NCI-H1436 (cell line): ENCODE measurements at places on chromosomes 3 and 15.

GRCh38 chr3:30730967-30731366 is 124.6 kb downstream of the TGFBR2 start:
- DNase-seq: no peak

DNA sequence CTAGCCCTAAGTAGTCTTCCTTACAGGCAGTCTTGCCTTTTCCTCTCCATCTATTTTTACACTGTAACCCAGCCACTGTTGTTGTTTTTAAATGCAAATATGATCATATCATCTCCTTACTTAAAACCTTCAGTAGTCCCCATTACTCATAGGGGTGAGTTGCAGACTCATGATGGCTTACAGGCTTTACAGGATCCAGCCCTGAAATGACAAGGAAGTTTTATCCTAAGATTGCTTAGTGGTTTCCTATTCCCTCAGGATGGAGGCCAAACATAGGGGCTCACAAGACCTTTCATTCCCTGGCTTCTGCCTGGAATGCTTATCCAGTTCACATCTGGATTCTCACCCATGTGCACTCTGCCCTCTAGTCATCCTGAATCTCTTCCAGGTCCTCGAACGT is 27.7 kb upstream of the PCOLCE2 start:
- no peak for DNase-seq

- no peak for DNase-seq
Observed at GRCh38 chr3:117398141-117398899, 688.7 kb downstream of the TUSC7 start.

- no peak for DNase-seq
Observed at GRCh38 chr15:94265009-94265408, 33.6 kb downstream of the MCTP2 start.

DNA sequence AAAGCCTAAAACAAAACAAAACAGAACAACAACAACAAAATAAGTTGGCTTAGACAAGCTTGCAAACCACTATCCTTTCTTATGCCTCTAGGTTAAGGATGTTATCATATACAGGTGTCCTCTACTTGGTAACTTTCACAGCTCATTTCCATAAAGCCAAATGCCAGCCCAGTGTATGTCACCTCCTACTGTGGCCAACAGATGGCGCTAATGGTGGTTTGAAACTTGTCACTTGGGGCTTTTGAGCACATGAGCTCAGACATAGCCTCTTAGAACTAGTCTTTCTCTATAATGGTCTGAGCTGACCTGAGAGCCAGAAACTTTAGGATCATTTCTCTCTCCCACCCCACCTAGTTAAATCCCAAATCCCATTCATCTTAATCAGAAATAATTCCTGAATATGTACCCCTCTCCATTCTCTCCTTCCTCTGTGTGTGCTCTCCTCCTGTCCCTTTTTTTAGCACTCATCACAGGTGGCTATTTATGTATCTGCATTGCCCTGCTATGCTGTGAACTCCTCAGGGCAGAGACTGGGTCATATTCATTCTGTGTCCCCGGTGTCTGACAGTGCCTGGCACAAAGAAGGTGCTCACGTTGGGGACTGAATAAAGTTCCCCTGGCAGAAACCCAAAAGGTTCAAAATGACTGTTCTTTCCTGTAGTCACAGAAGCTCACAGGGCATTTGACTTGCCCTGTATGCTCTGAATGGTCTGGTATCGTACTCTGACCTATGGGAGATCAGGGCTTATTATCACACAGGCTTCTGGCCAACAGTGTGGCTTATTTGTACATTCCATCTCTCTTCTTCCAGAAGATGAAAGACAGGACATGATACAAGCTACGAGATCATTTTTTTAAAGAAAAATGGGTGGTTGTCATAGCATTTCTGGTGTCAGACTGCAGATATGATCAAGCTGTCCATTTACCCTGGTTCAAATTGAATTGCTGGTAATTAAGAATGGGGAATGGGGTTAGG is 319.3 kb upstream of the AZI2 start:
- peak; percentile 35 for DNase-seq

DNA sequence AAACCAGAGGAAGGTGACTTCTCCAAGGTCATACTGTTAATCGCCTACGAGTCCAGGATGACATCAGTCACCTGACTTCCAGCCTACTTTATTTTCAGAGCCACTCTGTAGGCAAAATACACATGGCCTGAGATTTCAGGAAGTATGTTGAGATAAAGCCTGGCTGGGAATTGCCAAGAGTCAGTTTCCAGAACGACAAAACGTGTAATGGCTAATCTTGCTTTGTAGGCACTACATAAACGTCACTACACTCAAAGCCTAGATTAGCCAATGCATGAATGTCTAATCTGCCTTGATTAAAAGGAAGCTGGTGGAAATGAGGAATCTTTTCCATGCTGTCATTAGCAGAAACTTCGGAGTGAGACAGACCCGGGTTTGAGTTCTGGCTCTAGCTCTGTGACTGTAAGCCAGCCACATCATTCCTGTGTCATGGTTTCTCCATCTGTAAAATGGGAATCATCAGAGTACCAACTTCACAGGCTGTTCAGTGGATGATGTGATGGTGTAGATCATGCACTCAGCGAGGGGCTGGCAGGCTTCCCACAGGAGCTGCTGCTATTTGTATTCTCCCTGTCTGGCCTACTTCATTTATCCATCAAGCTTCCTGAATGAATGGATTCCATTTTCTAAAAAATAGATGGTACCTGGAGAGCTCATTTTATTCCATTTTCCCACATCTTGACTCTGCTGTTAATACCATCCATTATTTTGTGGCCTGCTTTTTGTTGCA is 241.9 kb downstream of the XXYLT1 start:
- DNase-seq: no peak

GRCh38 chr3:149376718-149377407 is 586 bp downstream of the TM4SF1 start:
- DNase-seq: no peak

DNA sequence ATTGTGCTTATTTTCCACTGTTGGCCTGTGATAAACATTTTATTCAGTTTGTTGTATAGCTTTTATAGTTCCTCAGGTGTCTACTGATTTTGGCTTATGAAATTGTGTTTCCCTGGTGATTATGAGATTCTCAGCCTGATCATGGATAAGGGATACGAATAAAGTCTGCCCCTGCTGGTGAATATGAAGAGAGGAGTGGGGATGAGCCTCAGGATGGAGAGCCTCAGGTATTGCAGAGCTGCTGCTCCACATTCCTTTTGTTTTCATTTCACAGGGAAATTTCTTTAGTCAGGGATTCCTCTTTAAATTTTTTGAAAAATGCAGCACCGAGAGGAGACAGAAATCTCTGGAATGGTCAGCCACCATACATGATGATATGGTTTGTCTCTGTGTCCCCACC is 14.7 kb upstream of the RAB6B start:
- no peak for DNase-seq

- DNase-seq: no peak
Observed at GRCh38 chr3:194029846-194030245, 106.1 kb upstream of the HES1 start.

DNA sequence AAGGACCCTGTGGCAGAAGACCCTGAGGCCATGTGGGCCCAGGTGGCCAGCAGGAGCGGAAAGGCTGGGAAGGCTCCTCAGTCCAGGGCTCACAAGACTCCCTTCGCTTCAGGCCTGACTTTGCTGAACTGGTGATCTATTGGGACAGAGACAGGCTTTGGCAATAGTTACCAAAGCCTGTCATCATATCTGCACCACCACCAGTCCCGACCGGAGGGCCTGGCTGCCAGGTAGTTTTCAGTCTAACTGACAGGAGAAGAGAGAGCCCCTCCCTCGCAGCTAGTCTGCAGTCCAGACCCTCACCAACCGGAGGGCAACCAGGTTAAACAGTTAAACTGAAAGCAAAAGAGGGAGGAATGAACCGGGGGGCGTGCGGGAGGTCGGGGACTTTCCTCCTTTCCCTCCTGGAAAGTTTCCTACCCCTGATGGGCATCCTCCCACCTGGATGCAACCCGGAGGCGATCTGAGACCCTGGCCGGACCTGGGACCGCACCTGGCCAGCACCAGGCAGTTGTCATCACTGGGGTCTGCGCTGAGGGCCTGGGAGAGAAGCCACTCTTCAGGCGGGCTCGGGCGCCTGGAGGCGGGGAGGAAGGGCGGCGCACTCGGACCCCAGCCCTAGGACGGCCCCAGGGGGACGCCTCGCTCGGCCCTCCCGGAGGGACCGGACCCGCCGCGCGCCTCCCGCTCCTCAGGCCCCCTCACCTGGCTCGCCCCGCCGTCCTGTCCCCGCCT is 435 bp downstream of the RAB27A start:
- no peak for DNase-seq

DNA sequence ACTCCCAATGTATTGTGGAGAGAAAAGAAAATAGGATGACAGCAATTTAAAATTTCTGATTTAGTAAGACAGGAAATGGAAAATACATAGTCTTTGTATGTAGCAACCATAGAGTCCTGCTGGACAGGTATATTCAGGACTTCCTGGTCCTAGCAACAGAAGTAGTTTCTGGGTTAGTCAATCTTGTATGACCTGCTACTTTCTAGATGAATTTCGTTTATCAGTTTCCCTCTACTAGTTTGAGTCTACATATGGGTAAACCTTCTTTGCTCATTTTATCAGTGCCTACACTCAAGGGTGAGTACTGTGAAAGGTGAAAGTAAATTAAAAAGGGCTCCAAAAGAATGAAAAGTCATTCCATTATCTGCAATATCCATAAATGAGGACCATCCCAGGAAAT is 309.8 kb downstream of the UNC13C start:
- DNase-seq: no peak

DNA sequence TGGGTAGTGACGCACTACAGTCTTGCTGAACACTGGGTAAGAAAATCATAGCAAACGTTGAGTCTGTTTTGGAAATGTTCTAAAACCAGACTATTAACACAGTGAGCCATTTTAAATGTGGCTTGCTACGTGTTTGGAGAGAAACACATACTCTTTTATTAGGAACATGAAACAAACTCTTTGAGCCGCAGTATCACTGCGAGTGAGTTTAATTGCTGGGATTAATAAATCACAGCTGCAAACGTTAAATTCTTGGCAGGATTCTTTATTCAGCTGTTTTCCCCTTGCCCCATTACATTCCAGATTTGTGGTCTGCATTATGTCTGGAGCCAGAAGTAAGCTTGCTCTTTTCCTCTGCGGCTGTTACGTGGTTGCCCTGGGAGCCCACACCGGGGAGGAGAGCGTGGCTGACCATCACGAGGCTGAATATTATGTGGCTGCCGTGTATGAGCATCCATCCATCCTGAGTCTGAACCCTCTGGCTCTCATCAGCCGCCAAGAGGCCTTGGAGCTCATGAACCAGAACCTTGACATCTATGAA is 33.6 kb downstream of the BTD start:
- DNase-seq: no peak

- no peak for DNase-seq
Observed at GRCh38 chr3:17985658-17986347, 243.4 kb upstream of the TBC1D5 start.

GRCh38 chr3:113103588-113103987 is 107.8 kb upstream of the BOC start:
- DNase-seq: no peak

DNA sequence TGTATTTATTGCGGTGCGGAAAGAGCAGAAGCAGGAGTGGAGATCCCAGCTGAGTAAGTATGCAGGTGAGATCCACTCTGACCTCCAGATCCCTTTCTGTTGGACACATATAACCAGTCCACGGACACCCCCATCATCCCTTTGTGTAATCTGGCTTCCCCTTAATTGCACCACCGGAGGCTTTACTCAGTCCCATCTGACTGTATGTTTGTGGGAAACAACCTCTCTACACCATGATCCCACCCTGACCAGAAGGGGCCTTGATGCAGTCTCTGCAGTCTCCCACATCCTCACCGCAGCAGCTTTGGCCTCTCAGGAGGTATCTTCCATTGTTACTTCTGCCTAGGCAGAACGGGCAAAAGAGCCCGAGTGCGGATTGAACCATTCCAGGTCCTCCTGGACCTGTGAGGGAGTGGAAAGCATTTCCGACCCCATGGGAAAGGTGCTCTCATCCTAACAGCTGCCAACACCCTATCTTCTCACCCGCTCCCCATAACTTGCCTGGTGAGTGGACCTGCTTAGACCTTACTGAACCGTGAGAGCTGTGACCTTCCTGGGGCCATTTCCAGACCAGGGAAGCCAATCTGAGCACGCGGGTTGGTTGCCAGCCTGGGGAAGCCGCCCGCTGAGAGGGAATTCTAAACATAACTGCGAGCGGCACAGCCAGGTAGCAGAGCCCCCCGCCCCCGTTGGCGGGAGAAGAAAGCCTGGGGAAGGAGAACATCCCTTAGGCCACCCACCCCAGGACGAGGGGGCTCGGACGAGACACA is 1.1 kb downstream of the SLCO2A1 start:
- no peak for DNase-seq

- peak; percentile 26 for DNase-seq
Observed at GRCh38 chr3:112090887-112091586, 4.8 kb downstream of the C3orf52 start.
